ENCODE measurements at places on chromosomes 1 and 21.

GRCh38 chr1:4421986-4422385 lies 232.4 kb upstream of the AJAP1 start:
- no peak overlapping the region for H3K27ac ChIP-seq
- H3K4me1 ChIP-seq: no peaks in the 10 kb centered on the region
- no peaks in the 10 kb centered on the region for H3K36me3 ChIP-seq
- H3K27me3 ChIP-seq: no peaks in the 10 kb centered on the region
- peak; percentile 14 for DNase-seq
- H3K4me3 ChIP-seq: no peak overlapping the region

- H3K36me3 ChIP-seq: no peaks in the 10 kb centered on the region
- no peaks in the 10 kb centered on the region for H3K4me1 ChIP-seq
- H3K4me3 ChIP-seq: no peak overlapping the region
Observed at GRCh38 chr1:45820788-45821187, 17.4 kb downstream of the MAST2 start.

- H3K4me3 ChIP-seq: no peak overlapping the region
- no peak for DNase-seq
- no peaks in the 10 kb centered on the region for H3K36me3 ChIP-seq
- peaks cover 4% of the 10 kb centered on the region for H3K27me3 ChIP-seq
Observed at GRCh38 chr1:28811369-28811765, 603 bp upstream of the OPRD1 start.

DNA sequence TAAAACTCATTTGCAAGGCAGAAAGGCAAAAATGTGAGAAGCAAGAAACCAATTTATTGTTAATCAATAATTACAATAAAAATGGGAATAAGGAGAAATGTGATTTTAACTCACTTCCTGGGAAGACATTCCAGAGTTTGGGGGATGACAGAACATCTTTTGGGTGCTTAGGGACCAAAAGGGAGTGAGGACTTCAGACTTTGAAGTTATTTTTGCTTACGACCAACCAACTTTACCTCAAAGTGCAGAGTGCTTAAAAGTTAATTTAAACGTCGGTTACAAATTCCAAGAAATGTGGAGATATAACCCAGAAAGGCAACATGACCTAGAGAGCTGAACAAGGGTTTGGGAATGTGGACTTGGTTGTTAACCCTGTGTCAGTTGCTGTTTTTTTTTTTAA lies 234.5 kb upstream of the C1orf105 start:
- DNase-seq: no peak
- H3K4me1 ChIP-seq: no peaks in the 10 kb centered on the region
- no peaks in the 10 kb centered on the region for H3K27me3 ChIP-seq
- H3K36me3 ChIP-seq: no peaks in the 10 kb centered on the region
- H3K4me3 ChIP-seq: no peak overlapping the region

DNA sequence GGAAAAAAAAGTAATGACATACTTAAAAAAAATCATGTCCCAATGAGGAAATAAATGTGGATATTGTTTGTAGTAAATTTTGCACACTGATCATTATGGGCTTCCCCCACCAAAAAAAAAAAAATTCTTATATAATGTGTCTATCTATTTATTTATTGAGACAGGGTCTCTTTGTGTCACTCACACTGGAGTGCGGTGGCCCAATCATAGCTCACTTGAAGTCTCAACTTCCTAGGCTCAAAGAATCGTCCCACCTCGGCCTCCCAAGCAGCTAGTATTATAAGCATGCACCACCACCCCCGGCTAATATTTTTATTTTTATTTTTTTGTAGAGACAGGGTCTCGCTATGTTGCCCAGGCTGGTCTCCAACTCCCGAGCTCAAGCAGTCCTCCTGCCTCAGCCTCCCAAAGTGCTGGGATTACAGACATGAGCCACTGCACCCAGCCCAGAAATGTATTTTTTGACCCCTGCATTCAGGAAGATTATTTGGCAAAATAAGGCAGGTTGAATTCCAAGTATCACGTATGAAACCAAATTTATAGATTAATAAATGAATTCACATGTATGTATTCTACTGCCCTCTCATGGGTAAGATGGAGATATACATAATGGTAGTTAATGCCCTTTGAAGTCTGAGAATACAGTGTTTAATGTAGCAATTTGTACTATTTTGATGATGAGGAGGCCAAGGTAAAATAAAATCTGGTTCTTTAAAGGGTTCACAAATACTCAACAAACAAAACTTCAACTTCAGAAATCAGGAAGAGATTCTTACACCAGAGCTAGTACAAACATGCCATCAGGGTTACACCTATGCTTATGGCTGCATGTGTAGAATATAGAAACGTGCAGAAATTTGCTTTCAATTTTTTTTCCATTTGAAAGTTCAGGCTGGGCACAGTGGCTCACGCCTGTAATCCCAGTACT lies 1.4 kb upstream of the DENND2C start:
- H3K27ac ChIP-seq: no peak overlapping the region
- no peak for DNase-seq
- no peaks in the 10 kb centered on the region for H3K36me3 ChIP-seq

GRCh38 chr1:230339033-230339432 lies 87.1 kb downstream of the PGBD5 start:
- DNase-seq: no peak
- H3K4me1 ChIP-seq: no peaks in the 10 kb centered on the region
- H3K27me3 ChIP-seq: no peaks in the 10 kb centered on the region
- no peak overlapping the region for H3K27ac ChIP-seq
- H3K4me3 ChIP-seq: no peak overlapping the region

GRCh38 chr1:98797506-98797905 lies 136.0 kb downstream of the SNX7 start:
- no peaks in the 10 kb centered on the region for H3K36me3 ChIP-seq
- no peak for DNase-seq
- H3K4me1 ChIP-seq: no peaks in the 10 kb centered on the region
- H3K4me3 ChIP-seq: no peak overlapping the region

DNA sequence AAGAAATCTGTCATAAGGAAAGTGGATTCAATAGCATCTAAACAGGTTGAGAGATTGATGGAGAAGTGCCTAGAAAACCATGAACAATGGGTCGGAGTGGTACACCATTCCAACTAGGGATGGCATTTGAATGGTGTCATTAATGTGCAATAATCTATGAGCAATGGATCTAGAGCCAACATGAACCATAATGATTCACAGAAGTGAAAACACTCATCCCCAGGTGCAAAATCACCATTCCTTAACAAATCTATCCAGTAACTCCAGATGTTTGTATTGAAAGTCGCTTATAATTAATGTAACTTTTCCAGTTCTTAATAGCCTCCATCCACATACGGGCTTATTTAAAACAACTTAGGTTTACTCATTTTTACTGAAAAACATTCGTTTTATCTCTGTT lies 201.3 kb upstream of the ADGRL4 start:
- DNase-seq: no peak
- H3K27ac ChIP-seq: no peak overlapping the region
- H3K36me3 ChIP-seq: no peaks in the 10 kb centered on the region
- no peaks in the 10 kb centered on the region for H3K4me1 ChIP-seq

- no peaks in the 10 kb centered on the region for H3K36me3 ChIP-seq
- H3K27me3 ChIP-seq: no peaks in the 10 kb centered on the region
- DNase-seq: no peak
- H3K4me3 ChIP-seq: no peak overlapping the region
Observed at GRCh38 chr1:216390956-216391355, 32.3 kb downstream of the USH2A start.

- H3K27me3 ChIP-seq: no peaks in the 10 kb centered on the region
- H3K36me3 ChIP-seq: no peaks in the 10 kb centered on the region
- peaks cover 15% of the 10 kb centered on the region for H3K4me1 ChIP-seq
- peak overlapping the region; percentile 85 for H3K27ac ChIP-seq
- no peak overlapping the region for H3K4me3 ChIP-seq
Observed at GRCh38 chr1:52662645-52663313, 29.8 kb downstream of the SHISAL2A start.

GRCh38 chr1:69321311-69321710 lies 246.4 kb upstream of the LRRC7 start:
- peak; percentile 35 for DNase-seq
- H3K27me3 ChIP-seq: no peaks in the 10 kb centered on the region
- H3K27ac ChIP-seq: no peak overlapping the region
- no peaks in the 10 kb centered on the region for H3K4me1 ChIP-seq
- no peak overlapping the region for H3K4me3 ChIP-seq

GRCh38 chr1:219773775-219774174 lies 154.6 kb downstream of the SLC30A10 start:
- no peak overlapping the region for H3K4me3 ChIP-seq
- no peak for DNase-seq
- no peak overlapping the region for H3K27ac ChIP-seq
- no peaks in the 10 kb centered on the region for H3K27me3 ChIP-seq

DNA sequence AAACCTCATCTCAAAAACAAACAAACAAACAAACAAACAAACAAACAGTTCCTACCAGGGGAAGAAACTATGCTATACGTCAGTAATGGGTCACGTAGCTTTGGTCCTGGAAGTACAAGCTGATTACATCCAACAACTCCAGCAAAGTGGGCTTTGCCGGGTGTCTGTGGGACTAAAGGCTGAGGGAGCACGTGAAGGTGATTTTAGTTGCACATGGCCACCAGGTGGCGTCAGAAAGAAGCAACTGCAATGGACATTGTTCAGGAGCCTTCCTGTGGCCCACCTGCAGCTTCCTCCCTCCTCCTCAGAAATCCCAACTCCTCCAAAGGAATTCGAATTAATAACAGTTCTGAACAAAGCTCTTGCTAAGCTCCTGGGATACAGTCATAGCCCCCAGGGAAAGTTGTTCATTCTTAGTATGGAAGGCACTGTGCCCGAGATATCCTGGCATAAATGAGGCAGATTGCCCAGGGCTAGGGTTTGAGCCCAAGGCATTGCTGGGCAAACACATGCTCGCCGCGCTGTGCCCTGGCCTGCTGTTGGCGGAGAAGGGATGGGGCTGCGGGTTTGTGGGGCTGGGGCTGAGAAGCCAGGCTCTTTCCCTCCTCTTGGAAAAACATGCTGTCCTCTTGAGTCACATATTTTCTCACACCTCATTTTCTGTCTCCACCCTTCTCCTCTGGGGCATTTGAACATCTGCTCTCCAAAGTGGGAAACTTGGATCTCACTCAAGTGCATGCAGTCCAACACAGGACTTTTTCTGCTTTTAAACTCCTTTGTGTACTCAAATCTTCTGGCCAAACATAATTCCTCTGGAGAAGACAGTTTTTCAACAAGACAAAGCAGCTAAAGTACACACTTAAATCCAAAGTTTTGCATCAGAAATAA lies 28.6 kb downstream of the AKNAD1 start:
- no peaks in the 10 kb centered on the region for H3K27me3 ChIP-seq
- H3K4me3 ChIP-seq: no peak overlapping the region
- DNase-seq: peak; percentile 90

GRCh38 chr1:36664571-36665287 lies 182.0 kb upstream of the CSF3R start:
- no peaks in the 10 kb centered on the region for H3K27me3 ChIP-seq
- no peaks in the 10 kb centered on the region for H3K36me3 ChIP-seq
- no peak overlapping the region for H3K27ac ChIP-seq

GRCh38 chr1:53460211-53460634 lies 1.0 kb downstream of the DMRTB1 start:
- DNase-seq: no peak
- H3K4me1 ChIP-seq: no peaks in the 10 kb centered on the region
- no peak overlapping the region for H3K27ac ChIP-seq
- no peaks in the 10 kb centered on the region for H3K27me3 ChIP-seq
- no peak overlapping the region for H3K4me3 ChIP-seq

DNA sequence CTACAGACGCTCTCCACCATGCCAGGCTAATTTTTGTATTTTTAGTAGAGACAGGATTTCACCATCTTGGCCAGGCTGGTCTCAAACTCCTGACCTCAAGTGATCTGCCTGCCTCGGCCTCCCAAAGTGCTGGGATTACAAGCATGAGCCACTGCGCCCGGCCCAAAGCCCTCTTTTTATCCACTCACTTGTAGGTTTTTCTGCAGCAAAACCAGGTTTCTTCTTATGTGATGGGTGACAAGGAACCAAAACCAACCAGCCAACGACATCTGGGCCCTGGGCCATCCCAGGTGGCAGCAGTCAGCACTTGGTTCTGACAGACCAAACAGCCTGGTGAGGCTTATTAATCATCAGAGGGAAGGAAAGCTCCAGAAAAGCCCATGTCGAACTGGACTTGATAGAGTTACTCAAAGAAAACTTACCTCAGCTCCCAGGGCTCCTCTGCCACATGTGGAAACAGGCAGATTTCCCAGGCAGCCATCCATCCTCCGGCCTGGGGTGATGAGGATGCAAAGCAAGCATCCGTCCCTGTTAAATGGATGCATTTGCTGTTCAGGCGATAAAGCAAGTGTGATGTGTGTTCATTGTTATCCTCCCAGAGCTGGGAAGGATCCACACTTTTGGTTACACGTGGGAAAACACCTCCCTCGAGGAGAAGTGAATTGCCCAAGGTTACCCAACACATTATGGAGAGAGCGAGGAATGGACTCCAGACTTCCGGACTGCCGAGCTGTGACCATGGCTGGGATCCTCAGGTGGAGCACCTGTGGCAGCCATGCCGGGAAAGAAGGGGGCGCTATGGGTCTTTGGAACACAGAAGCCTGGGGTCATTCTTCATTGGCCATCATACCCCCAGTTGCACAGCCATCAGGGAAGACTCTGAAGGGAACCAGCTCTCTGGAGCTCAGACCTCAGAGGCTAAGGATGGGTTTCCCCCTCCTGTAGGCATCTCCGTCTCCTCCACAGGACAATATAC lies 118.8 kb downstream of the HUNK start:
- H3K27ac ChIP-seq: no peak overlapping the region
- peak; percentile 34 for DNase-seq
- no peak overlapping the region for H3K4me3 ChIP-seq
- no peaks in the 10 kb centered on the region for H3K36me3 ChIP-seq
- no peaks in the 10 kb centered on the region for H3K27me3 ChIP-seq
- no peaks in the 10 kb centered on the region for H3K4me1 ChIP-seq

DNA sequence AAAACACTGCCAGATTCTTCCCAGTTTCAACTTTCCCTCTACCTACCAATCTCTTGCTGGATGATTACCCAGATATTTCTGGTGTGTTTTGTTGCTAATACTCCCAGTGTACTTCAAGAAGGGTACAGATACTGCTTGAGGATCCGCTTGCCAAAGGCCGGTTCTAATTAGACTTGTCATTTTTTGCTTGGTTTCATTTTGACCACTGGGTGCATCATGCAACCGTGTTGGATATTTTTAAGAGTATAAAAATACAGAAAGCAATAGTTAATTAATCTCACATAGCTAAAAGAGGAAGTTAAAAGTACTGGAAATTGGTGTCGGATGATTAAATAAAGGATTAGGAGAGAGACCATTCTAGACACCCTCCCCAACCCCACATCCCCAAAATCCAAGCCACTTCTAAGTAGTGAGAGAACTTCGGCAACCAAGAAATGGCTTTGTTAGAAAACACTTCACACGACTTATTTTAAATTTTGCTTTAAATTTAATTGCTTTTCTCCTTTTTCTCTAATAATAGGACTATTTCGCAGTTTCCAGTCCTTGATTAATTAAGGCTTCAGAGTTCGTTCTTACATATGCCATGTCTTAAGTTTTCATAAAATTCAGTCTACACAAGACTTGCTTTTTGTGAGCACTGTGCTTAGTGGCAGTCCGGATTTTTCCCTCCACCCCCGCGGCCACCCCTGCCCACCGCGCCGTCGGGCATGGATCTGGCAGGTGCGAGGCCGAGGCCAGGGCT lies 2.5 kb upstream of the CDKN2C start:
- no peak overlapping the region for H3K4me3 ChIP-seq
- DNase-seq: no peak
- no peaks in the 10 kb centered on the region for H3K4me1 ChIP-seq
- no peaks in the 10 kb centered on the region for H3K36me3 ChIP-seq
- H3K27ac ChIP-seq: no peak overlapping the region
- peaks cover 11% of the 10 kb centered on the region for H3K27me3 ChIP-seq
